Fibroblast of skin of back (primary cell): ENCODE measurements at places on chromosomes 13 and 19.

DNA sequence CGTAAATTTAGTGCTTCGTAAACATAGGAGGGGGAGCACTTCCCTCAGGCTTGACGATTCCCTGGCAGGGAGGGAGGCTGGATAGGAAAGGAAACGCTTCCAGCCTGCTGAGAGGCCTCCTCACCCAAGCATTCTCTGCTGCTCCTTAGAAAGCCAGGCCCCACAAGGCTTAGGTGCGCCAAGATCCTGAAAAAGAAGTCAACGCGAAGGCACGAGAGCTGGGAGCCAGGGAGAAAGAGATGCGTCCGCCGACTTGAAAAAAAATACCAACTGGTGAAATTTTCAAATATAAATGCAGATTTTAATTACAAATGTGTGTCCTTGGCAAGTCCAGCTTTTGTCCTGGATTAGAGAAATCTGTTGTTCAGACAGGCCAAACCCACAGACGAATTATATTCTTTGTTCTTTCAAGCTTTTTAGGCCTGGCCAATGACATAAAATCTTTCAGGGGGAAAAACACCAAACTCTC lies 64.0 kb downstream of the ALOX5AP start:
- peak; percentile 23 for DNase-seq

GRCh38 chr13:26372747-26373146 lies 118.8 kb downstream of the CDK8 start:
- no peak for DNase-seq

DNA sequence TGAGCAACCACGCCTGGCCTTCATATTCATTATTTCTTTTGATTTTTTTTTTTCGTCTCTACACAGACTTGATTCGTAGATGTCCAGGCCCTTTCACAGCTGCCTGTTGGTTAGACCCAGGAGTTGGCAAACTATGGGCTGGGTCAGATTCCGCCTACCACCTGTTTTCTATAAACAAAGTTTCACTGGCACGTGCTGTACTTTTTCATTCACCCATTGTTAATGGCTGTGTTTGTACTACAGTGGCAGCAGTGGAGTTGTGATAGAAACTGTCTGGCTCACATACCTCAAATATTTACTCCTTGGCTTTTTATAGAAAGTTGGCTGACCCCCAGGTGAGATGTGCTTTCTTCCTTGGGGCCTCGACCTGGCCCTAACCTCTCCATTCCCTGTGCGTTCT lies 72.9 kb upstream of the TEX29 start:
- no peak for DNase-seq

GRCh38 chr19:16327911-16328823 lies 3.5 kb downstream of the KLF2 start:
- peak; percentile 22 for DNase-seq

GRCh38 chr19:28117143-28117542 lies 1095.8 kb downstream of the UQCRFS1 start:
- DNase-seq = no peak
